NCI-H510A (cell line): ENCODE measurements at places on chromosomes 12 and 14.

- DNase-seq, result no peak
Measured at GRCh38 chr12:7190268-7191055, 976 bp downstream of the PEX5 start.

- DNase-seq, result no peak
Measured at GRCh38 chr14:98242903-98243302, 1029.1 kb downstream of the BCL11B start.

DNA sequence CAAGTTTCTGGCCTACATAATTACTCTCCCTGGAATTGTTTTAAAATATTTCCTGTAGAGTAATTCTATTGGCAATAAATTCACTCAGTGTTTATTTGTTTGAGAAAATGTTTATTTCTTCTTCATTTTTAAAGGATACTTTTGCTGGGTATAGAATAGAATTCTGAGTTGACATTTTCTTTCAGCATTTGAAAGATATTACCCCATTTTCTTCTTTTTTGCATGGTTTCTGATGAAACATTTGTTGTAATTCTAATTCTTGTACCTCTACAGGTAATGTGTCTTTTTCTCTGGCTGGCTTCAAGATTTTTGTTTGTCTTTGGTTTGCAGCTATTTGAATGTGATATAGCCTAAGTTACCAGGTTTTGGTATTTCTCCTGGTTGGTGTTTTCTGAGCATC, 25.1 kb upstream of the ATF7IP start:
- DNase-seq, result no peak

- DNase-seq, result no peak
Measured at GRCh38 chr14:69675877-69676416, 64.6 kb downstream of the SUSD6 start.

- DNase-seq, result no peak
Measured at GRCh38 chr14:101182476-101182875, 279.0 kb upstream of the RTL1 start.

GRCh38 chr12:124319368-124320050, 24.6 kb downstream of the RFLNA start:
- DNase-seq, result no peak

DNA sequence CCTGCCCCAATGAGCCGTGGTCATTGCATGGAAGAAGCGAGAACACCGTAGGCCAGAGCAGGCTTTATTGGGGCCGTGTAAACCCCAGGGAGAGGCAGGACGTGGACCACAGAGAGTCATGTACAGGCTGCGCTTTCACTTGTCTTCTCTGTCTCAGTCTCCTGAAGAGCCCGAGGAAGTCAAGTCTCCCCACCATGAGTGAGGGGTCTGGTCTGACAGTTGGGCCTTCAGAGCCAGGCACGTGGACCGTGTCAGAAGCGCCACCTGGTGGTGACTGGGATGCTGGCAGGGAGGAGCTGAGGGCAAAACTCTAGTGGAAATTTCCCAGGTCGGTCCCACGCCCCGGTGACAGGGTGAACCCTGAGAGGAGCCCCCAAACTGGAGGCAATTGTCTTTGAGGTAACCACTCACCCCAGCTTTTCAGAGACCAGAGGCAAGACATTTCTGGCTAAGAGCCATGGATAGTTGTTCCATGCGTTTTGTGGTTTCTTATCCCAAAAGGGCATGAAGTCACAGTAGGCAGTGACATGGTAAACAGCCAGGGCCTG, 17.4 kb downstream of the RPS6KL1 start:
- no peak for DNase-seq
